ENCODE measurements at places on chromosomes 16 and 17. TPM values are rescaled to one million over a fixed set of nuclear protein-coding genes. Genes with fewer than 3 reads are reported as not detected.

The PRSS21 gene
- total RNA-seq: 1.5 TPM

The KRTAP4-5 gene
- not detected for total RNA-seq

The KRT24 gene
- not detected for total RNA-seq

The C17orf107 gene
- total RNA-seq: 2.9 TPM

The RRAD gene
- 1.9 TPM for total RNA-seq

The ZFP3 gene
- total RNA-seq: 6.6 TPM

The SLC5A11 gene
- total RNA-seq: 1.5 TPM

The CFAP119 gene
- 4.1 TPM for total RNA-seq

The ERAL1 gene
- total RNA-seq: 38.8 TPM

The TNFRSF13B gene
- total RNA-seq: 52.1 TPM

The LITAFD gene
- not detected for total RNA-seq

- no peak overlapping the region for H3K4me3 ChIP-seq
- no peak overlapping the region for H3K27ac ChIP-seq
- H3K27me3 ChIP-seq: peaks cover 10% of the 10 kb centered on the region
- DNase-seq: no peak
- no peaks in the 10 kb centered on the region for H3K36me3 ChIP-seq
Observed at GRCh38 chr17:83186226-83186625, 106.8 kb downstream of the METRNL start.

- DNase-seq: no peak
- H3K36me3 ChIP-seq: no peaks in the 10 kb centered on the region
- H3K4me1 ChIP-seq: no peaks in the 10 kb centered on the region
- no peaks in the 10 kb centered on the region for H3K27me3 ChIP-seq
- no peak overlapping the region for H3K4me3 ChIP-seq
Observed at GRCh38 chr16:53960954-53961616, 257.1 kb downstream of the FTO start.

GRCh38 chr16:67943619-67944504, at the start of gene LCAT:
Gene LCAT, minus strand, starts transcription at chr16:67944120. Its CDS starts 19 bp downstream, at chr16:67944101.
- H3K4me3 ChIP-seq: no peak within 1 kb of the TSS
- H3K27me3 ChIP-seq: no peaks in the 10 kb centered on the region
- no peaks in the 10 kb centered on the region for H3K36me3 ChIP-seq

DNA sequence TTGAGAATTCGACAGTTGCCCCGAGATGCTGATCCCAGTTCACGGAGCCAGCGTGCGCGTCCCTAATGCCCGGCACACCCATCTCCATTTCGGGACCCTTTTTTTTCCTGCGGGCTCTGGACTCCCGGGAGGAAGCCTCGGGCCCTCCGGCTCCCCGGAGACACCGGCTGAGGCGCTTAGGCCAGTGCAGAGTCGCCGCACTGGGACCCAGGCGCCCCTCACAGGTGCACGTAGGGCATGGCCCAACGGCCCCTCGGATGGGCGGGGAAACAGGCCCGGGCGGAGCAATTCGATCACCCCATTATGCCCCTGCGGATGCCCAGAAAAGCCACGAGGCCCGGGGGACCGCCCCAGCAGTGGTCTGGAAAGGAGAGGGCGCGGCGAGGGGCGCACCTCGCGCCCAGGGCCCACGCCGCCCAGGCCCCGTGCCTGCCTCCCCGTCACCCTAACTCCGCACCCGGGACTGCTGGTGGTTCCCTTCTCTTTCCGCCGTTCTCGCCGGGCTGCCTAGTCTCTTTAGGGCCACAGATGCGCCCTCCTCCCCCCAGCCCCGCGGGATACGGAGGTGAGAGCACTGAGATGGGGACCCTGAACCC, 18.5 kb upstream of the ZFHX3 start:
- no peaks in the 10 kb centered on the region for H3K36me3 ChIP-seq
- H3K27ac ChIP-seq: peak overlapping the region; percentile 31
- H3K27me3 ChIP-seq: peaks cover 78% of the 10 kb centered on the region
- DNase-seq: no peak
- peak overlapping the region; percentile 54 for H3K4me3 ChIP-seq

DNA sequence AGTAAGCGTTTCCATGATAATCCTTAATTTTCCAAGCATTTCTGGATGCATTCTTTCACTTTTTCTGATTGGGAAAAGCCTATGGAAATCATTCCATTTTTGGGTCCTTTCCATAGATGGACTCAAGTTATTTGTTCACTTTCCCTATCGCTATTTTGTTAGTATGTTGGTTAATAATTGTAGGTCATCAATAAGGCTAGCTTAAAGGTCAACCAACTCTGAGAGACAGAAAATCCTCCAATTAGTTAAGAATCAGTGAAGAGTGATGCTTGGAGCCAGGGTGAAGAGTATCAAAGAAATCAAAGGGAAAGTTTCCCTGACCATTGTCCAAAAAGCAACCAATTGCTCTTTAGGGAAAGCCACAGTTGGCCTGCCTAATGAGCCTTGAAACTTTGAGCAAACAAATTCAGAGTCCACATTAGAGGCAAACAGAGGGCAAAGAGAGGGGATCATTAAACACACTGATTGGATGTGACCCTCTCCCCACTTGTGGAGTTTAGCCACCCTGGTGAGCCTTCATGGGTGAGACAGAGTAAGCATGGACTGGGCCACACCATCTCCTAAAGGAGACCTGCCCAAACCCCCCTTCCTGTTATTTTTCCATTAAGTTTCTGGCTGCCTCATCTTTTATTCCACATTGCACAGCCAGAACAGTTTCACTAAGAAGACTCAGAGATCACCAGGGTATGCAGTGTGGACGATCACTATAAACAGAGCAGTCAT, 133.4 kb upstream of the DYNLRB2 start:
- H3K36me3 ChIP-seq: no peaks in the 10 kb centered on the region
- no peak overlapping the region for H3K27ac ChIP-seq
- H3K27me3 ChIP-seq: peaks cover 33% of the 10 kb centered on the region
- no peaks in the 10 kb centered on the region for H3K4me1 ChIP-seq
- no peak for DNase-seq
- no peak overlapping the region for H3K4me3 ChIP-seq

DNA sequence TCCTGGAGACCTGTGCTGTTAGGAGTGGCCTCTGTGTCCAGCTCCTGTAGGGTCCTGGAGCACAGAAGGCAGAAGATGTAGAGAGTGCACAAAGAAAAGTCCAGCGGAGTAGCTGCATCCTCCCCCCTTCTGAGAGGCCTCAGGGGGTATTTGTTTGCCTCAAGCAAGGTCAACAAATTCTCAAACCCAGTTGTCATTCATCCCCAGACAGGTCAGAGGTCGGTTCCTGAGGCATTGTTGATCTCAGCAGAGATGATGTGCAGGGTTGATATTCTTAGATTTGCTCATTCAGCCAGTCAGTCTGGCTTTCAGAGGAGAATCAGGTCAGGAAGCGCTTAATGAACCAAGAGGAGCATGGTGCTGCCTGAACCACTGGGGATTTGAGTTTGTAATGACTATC, 8.3 kb upstream of the RBFOX1 start:
- no peaks in the 10 kb centered on the region for H3K36me3 ChIP-seq
- no peak for DNase-seq
- H3K4me3 ChIP-seq: no peak overlapping the region
- H3K4me1 ChIP-seq: no peaks in the 10 kb centered on the region

DNA sequence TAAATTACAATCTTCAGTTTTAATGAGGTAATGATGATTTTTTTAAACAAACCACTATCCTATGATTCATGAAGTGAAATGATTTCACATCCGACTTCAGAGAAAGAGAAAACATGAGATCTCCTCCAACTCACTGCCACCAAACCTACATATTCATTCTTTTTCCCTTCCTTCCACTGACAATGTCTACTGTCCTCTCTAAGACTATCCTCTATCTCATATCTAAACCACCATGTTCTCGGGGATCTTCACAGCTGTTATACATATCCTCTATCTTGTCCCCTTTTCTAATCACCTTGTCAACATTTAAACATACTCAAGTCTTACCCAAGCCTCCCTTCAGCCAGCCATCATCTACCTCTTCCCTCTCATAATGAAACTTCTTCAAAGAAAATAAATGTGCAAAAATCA, 53.5 kb downstream of the SMURF2 start:
- no peaks in the 10 kb centered on the region for H3K36me3 ChIP-seq
- no peak overlapping the region for H3K4me3 ChIP-seq
- peaks cover 36% of the 10 kb centered on the region for H3K4me1 ChIP-seq
- H3K27ac ChIP-seq: no peak overlapping the region

- H3K4me1 ChIP-seq: no peaks in the 10 kb centered on the region
- peaks cover 23% of the 10 kb centered on the region for H3K27me3 ChIP-seq
- H3K36me3 ChIP-seq: no peaks in the 10 kb centered on the region
Observed at GRCh38 chr16:57637965-57638364, 9.5 kb downstream of the ADGRG1 start.

GRCh38 chr17:53629188-53629587, 193.5 kb upstream of the KIF2B start:
- H3K4me3 ChIP-seq: no peak overlapping the region
- H3K27me3 ChIP-seq: no peaks in the 10 kb centered on the region
- DNase-seq: no peak
- no peaks in the 10 kb centered on the region for H3K4me1 ChIP-seq

DNA sequence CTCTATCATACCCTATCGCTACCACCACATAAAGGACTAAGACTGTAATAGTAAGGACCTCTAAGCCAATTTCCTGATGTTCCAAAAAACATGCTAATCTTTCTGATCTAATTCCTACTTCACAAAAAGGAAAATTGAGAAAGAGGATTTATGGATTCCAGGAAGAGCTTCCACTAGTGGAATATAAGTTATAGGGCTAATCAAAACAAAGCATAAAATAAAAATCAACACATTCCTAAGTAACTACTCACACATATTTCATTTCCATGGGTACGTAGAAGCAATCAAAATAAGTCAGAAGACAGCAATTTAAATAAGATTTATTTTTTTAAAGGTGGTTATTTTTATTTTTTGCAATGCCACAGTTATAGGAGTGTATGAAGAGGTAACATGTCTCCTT, 12.4 kb downstream of the CCDC43 start:
- H3K27me3 ChIP-seq: no peaks in the 10 kb centered on the region
- H3K27ac ChIP-seq: no peak overlapping the region
- H3K4me1 ChIP-seq: no peaks in the 10 kb centered on the region
- DNase-seq: no peak
- no peak overlapping the region for H3K4me3 ChIP-seq

GRCh38 chr17:9467518-9467917, 108.1 kb downstream of the STX8 start:
- peak overlapping the region; percentile 54 for H3K27ac ChIP-seq
- no peak overlapping the region for H3K4me3 ChIP-seq
- DNase-seq: no peak
- H3K4me1 ChIP-seq: peaks cover 45% of the 10 kb centered on the region

DNA sequence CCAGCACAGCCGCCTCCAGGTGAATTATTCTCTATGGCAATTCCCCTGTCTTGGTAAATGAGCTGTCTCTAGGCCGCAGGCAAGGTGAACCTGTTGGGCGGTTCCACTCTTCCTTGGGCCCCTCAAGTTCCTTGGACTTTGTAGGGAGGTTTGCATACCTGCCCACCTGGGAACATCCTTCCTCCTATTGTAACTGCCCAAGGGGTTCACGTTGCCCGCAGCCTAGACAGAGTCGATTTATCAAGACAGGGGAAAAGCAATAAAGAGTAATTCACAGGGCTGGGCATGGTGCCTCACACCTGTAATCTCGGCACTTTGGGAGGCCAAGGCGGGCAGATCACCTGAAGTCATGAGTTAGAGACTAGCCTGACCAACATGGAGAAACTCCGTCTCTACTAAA, 122.5 kb downstream of the KCNJ18 start:
- no peaks in the 10 kb centered on the region for H3K27me3 ChIP-seq
- no peaks in the 10 kb centered on the region for H3K36me3 ChIP-seq
- H3K4me1 ChIP-seq: no peaks in the 10 kb centered on the region
- H3K4me3 ChIP-seq: no peak overlapping the region
- no peak overlapping the region for H3K27ac ChIP-seq
- no peak for DNase-seq

GRCh38 chr16:70402916-70403659, 35.8 kb downstream of the ST3GAL2 start:
- H3K27ac ChIP-seq: peak overlapping the region; percentile 81
- no peak overlapping the region for H3K4me3 ChIP-seq
- DNase-seq: no peak
- no peaks in the 10 kb centered on the region for H3K27me3 ChIP-seq

DNA sequence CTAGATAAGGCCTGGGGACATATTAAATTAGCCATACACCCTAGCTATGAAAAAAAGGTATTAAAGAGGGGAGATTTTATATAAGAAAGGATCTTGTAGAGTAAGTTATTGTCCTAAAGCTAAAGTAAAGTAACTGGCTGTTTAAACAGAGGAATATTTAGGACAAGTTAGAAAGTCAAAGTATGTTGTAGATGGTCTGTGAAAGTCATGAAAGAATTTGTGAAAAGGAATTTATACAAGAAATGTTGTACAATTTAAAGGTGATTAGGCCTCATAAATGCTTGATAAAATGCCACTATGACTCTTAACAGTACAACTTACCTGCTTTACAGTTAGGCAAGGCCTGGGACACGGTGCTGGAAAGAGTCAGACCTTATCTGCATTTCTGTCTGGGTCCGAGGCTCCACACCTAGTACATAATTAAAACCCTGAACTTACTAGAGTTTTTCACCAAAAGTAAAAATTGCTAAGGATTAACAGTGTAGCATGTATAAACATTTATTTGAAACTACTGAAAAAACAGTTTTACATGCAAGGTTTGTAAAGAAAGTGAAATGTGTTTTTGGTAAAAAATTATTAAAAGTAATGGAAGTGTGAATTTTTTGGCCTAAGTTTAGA, 445.3 kb upstream of the TOM1L1 start:
- no peak overlapping the region for H3K4me3 ChIP-seq
- no peak overlapping the region for H3K27ac ChIP-seq
- H3K4me1 ChIP-seq: no peaks in the 10 kb centered on the region

DNA sequence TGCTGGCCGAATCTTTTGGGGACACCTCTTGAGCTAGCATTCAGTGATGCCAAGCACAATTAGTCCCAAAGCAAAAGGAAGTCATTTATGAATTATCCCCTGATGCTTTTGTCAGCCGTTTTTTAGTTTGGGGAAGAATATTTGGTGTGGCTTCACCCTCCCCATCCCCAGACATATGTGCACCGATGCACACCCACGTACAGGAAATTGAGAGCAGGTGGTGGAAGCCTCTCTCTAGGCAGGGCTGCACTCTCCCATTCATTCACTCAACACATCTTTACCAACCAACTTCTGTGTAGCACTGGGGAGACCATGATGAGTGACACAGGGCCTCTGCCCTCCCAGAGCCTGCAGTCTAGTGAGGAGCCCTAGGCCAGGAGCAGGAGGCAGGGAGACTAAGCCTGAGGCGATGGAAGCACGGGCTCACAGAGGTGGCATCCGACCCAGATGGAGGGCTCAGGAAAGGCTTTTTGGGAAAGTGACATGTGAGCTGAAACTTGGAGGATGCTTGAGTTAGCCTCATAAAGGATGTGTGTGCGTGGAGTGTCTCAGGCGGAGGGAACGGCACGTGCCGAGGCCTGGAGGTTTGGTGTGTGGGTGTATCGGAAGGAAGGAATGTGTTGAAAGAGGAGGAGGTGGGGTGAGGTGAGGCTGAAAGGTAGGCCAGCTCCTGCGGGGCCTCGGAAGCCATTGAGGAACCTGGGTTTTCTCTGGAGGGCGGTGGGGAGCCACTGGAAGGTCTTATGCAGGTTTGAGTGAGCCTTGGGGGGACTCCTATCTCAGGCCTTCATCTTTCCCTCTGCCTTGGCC, 43.8 kb downstream of the PSME3IP1 start:
- no peaks in the 10 kb centered on the region for H3K27me3 ChIP-seq
- no peak for DNase-seq
- H3K27ac ChIP-seq: peak overlapping the region; percentile 42
- H3K4me1 ChIP-seq: peaks cover 25% of the 10 kb centered on the region
- H3K4me3 ChIP-seq: no peak overlapping the region

GRCh38 chr16:4019371-4019791, 96.9 kb downstream of the ADCY9 start:
- H3K27me3 ChIP-seq: no peaks in the 10 kb centered on the region
- H3K27ac ChIP-seq: peak overlapping the region; percentile 65
- H3K36me3 ChIP-seq: no peaks in the 10 kb centered on the region
- no peak for DNase-seq
- H3K4me1 ChIP-seq: peaks cover 7% of the 10 kb centered on the region
